ENCODE measurements at places on chromosomes 16 and 17. TPM values are rescaled to one million over a fixed set of nuclear protein-coding genes. Genes with fewer than 3 reads are reported as not detected.

The LGALS9B gene
- total RNA-seq: not detected

The TRPV2 gene
- total RNA-seq: 7.7 TPM

The C17orf100 gene
- 2.9 TPM for total RNA-seq

The TOM1L2 gene
- total RNA-seq: 16.5 TPM

The CEP295NL gene
- total RNA-seq: 0.09 TPM

The TMEM98 gene
- total RNA-seq: 110 TPM

The OR1F1 gene
- total RNA-seq: not detected

All from pericardium fibroblast (primary cell).